ENCODE measurements at places on chromosomes 11 and 22. TPM values are rescaled to one million over a fixed set of nuclear protein-coding genes. Genes with fewer than 3 reads are reported as not detected.

- no peak for DNase-seq
Measured at GRCh38 chr22:33873186-33873585, 47.1 kb downstream of the LARGE1 start.

DNA sequence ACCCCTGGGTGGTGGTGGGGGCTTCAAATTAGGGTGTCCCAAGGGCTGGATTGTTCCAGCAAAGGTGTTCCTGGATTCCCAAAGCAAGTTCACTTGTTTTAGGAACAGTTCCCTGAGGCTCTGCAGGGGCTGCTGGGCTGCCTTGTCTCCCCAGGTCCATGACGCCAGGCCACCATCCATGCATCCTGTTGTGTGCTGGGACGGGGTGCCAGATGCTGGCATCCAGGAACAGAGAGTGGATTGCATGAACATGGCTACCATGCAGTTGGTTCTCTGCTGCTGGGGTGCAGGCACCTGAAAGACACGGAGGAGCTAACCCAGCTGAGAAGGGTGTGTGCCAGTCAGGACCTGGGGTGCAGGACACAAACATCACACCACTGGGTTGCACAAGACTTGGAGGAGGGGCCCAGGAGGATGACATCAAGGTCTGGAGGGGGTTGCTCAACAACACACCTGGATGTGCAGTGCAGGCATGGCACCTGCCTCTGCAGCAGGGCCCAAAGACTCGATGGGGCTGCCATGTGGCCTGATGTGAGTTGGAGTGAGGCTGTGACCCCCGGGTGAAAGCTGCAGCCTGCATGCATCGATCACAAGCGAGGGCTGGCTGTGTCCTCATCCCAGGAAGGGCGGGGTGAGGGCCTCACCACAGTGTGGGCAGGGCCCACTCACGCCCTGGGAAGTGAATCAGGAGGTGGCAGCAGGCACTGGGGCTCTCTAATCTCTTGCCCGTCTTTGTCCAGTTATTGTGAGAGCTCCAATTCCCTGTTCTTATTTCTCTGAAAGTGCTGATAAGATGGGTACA, 74.0 kb upstream of the CLDN5 start:
- DNase-seq: no peak

The BBOX1 gene
- not detected for polyA plus RNA-seq

DNA sequence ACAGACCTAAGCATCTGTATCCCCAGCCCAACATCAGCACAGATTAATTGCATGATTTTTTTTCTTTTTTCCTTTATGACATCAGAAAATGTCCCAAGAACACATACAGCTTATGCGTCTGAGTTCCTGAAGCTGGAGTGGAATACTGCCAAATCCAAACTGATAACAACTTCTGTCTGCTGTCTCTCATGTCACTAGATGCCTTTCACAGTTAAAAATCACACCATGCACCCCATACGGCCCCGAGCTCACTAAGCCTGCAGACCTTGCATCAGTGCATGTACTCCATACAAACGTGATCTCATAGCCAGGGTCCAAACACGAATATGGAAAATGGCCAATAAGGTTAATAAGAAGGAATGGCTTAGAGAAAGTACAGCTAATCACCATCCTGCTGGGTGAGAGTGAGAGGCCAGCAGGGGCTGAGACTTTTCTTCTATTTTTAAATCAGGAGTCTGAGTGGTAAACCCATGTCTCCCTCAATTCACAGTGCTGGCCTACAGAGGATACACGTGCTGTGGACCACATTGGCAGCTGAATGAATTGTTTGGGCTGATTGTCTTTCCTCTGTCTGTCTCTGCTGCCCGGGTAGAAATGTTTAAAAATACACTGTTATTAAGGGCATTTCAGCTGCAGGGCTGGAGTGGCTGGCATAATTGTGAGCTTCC, 350.6 kb upstream of the RAG2 start:
- DNase-seq: no peak

DNA sequence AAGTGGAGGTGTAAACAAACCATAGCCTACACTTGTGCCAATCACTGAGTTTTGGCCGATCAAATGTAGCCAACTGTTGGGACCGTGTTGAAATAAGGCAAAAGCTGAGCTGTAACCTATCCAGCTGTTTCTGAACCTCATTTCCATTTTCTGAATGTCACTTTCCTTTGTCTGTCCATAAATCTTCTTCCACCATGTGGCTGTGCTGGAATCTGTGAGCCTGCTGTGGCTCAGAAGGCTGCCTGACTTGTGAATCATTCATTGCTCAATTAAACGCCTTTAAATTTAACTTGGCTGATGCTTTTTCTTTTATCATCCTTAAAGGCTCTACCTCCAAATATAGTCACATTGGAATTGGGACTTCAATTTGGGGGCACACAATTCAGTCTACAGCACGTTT, 203.1 kb upstream of the MPPED2 start:
- DNase-seq: no peak

The VSIG2 gene
- polyA plus RNA-seq: 0.82 TPM

The CSF2RB gene
- polyA plus RNA-seq: 2.3 TPM

DNA sequence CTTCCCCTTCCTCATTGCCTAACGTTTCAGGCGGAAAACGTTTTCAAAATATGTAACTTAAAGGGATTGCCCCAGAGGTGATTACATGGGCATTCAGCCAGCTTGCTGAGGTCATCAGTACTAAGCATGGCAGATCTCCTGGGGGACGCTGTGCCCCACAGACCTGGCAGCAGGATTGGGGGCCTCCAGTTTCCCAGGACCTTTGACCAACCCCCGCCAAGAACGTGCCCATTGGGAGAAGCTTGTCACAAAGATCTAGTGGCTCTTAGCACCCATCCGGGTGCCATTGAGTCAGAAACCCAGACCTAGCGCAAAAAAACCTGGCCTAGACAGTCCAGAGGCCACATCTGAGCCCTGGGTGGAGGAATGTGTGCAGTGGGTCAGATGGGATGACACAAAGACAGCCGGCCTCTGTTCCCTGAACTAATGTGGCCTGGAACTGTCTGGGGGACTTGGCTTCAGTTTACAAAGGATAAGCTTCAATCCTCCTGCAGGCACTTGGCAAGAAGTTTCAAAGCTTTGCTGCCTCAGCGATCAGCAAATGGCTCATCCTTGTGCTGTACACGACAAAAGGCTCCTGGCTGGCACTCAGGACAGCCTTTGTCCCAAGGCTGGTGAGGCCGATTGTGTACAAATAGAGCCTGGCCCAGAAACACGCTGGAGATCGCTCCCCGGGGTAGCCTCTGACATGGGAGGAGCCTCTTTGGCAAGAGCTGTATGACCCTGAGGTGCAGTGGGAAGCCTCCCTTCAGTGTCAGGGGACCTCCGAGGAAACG, 9.5 kb downstream of the C1QTNF6 start:
- no peak for DNase-seq

Data from muscle of arm (tissue), 14 donors.